ENCODE measurements at places on chromosomes 11 and 22.
A peak's percentile ranks its signal among the peaks of the same experiment; 100 is the strongest.

DNA sequence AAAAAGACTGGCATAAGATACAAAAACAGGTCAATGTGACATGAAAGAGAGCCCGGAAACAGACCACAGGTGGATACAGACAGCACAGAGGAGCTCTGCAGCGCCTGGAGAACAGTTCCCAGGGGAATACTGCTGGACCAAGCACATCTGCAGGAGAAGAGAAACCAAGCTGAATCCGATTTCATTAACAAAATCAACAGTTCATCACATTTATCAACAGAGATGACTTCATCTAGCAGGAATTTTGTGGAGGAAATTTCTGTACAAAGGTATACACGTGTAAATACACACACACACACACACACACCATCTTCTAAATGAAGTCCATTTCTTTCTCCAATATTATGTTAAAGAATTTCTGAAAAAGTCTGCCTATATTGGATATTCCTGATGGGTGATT is 17.1 kb downstream of the YPEL1 start:
- DNase-seq: no peak

- DNase-seq: no peak
Observed at GRCh38 chr22:22908941-22909604, 21.5 kb downstream of the IGLL5 start.

DNA sequence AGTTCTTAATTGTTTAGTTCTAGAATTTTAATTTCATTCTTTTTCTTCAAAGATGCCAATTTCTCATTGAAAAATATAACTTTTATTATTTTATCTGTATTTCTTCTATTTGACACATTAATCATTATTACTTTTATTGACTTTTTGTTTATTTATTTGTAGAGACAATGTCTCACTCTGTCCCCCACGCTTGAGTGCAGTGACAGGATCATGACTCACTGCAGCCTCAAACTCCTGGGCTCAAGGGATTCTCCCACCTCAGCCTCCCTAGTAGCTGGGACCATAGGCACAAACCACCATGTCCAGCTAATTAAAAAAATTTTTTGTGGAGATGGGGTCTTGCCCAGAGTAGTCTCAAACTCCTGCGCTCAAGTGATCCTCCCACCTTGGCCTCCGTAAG is 30.3 kb upstream of the FBLN1 start:
- DNase-seq: no peak

DNA sequence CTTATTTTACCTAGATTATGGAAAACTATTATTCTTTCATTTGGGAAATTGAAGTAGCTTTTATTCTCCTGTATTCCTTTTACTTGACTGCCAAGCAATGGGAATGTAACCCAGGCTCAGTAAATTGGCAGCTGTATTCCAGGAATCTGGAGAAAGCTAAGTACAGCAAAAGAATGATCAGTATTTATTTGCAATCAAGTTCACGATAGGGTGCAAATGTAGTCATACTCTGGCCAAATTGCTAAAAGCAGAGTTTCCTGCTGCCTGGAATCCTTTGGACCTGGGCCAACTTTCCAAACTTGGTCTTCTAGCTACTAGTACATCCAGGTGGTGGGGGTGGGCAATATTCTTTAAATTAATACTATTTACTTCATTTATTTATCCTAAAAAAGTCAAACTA is 286.0 kb upstream of the CTSC start:
- no peak for DNase-seq

DNA sequence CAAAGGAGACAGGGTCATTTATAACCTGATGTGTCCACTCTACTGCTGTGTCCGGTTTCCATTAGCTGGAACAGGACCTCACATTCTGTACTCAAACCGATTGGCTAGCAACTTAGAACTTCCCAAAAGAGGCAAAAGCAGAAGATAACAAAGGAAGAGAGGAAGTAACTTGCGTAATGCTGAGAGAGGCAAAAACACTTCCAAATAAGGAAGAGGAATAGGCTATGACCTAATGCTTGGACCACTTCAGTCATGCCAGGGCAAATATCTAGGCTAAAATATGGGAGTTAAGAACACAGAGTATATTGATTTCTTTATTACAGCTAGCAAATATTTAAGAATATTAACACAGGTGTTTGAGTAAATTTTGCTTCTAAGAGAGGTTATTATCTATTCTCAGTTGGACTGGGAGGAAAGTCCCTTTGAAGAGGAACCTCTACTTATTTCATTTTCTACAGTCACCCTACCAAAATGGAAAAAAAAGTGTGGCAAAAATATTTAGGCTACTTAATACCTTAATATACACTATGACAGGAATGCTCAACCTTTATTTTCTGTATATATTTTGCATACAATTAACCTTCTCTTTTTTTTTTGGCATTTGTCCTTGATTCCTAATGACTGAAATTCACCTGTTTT is 499.8 kb upstream of the CHORDC1 start:
- no peak for DNase-seq

DNA sequence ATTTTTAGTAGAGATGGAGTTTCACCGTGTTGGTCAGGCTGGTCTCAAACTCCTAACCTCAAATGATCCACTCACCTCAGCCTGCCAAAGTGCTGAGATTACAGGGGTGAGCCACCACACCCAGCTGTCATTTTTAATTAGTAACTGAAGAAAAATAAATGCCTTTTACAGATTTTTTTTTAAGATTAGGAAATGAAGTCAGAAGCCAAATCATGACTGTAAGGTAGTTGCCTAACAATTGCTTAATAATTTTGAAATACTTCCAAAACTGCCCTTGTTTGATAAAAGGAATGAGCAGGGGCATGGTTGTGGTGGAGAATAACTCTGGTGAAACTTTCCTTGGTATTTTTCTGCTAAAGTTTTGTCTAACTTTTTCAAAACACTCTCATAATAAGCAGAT is 98.9 kb upstream of the SLC5A12 start:
- DNase-seq: no peak

GRCh38 chr11:102780491-102780918 is at the start of gene MMP10:
Gene MMP10 (minus strand): TSS chr11:102780628. CDS start chr11:102780591, 37 bp downstream.
- DNase-seq: no peak

DNA sequence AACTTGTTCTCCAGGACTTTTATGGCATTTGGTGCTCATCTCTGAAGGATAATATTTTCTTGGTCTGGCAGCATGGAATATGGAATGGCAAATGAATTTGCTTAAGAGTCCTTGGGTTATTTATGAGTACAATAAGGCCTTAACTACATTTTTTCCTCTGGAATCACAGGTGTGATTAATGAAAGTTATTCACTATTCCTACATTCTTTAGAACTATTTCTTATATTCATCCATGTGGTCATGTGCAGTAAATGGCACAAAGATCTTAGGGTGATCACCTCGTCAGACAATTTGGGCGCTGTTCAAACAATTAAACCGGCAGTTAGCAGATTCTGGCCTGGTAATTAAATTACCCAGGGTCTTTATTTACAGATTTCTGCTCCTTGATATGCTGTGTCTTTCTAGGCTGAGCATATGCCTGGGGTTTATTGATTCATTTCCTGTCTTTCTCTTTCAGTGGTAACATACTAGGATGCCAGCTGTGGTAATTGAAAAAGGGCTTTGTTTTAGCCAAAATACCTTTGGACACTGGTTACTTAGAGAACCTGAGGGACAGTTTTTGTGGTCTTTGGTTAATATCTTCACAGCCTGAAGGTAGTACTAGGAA is 31.6 kb downstream of the SIK2 start:
- DNase-seq: no peak

DNA sequence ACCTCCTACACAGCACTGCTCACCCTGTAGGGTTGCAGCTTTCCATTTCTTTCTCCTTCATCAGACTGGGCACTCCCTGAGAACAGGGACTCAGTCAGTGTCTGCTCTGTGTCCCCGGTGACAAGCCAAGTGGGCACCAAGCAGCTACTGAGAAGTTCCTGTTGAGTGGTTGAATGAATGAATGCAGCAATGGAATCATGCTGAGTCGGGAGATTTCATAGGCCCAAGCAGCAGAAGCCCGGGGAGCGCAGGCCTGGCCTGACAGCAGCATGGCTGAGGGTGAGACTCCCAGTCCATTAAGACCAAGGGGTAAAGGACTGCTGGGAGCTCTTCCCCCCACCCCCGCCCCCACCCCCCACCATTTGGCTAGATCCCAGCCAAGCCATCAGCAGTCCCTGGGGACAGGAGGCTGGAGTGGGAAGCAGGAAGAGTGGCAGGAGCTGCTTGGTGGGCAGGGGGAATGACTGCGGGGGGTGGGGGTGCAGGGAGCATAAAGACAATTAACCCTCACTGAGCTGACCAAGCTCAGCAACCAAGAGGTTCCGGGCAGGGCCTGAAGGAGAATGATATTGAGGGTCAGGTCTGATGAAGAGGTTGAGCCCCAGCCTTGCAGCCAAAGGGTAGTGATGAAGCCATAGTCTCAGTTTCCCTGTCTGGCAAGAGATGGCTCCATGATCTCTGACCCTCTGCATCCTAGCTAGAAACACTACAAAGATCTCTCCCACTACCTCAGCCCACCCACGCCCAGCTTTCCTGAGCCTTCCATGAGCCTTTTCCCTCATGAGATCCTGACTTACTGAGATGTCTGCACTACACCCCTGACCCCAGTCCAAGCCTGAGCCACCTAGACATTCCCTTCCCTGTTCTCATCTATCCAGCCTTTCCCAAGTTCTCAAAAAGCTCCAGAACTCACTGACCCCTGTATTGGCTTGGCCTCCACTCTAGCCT is 2.8 kb downstream of the PDE2A start:
- no peak for DNase-seq

DNA sequence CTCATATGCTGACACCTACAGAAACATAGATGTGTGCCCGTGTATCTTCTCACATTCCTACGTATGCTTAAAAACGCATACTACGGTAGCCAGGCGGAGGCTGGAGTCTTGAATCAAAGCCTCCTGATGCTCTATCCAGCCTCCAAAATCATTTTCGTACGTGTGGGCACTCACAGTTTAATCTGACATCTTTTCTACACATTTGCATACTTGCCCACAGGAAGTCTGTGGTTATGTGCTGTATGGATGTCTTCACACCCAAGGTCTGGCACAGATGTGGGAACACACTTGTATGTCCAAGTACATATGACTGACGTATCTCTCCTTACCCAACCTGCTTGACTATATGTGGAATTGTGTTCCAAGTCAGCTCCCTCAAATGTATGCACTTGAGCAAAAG is 561.8 kb upstream of the CADM1 start:
- DNase-seq: no peak

DNA sequence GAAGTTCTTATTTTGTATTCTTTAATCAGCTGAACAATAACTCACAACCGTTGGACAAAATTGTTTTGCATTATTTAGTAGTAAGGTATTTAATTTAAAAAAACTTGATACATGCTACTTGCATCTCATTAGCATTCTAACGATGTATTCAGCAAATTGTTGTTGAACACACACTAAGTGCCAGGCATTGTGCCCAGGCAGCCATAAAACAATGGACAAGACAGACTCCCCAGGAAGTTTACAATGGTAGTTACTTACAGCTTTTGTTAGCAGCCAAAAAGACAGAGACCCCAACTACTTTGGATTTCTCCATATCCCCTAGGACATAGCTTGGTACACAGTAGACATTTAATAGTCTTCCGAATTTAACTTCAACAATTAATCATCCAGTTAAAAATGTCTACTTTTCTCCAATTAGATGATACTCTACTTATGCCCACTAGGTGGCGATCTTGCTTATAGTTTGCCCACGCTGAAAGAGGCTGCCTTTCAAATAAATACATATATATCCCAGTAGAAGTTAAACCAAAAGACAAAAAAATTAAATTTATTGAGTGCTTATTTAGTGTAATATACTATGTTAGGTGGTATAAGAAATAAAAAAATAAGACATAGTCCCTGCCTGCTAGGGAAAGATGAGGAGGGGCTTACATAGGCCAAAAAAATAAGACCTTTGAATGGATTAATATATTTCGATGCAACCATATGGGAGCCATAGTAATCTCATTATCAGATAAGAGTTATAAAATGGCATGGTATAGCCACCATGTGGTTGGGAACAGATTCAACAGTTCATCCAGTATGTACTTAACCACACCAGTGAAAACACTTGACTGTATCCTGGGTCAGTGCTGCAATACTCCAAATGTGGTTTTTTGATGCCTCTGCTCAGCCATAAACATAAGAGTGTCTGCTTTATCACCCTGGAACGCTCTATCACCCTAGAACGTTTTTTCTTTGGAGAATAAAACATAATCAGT is 2.0 kb upstream of the FJX1 start:
- DNase-seq: no peak

GRCh38 chr11:44885065-44885810 is 65.4 kb downstream of the TP53I11 start:
- DNase-seq: no peak

- no peak for DNase-seq
Observed at GRCh38 chr11:60985501-60985900, 14.0 kb downstream of the CD6 start.

DNA sequence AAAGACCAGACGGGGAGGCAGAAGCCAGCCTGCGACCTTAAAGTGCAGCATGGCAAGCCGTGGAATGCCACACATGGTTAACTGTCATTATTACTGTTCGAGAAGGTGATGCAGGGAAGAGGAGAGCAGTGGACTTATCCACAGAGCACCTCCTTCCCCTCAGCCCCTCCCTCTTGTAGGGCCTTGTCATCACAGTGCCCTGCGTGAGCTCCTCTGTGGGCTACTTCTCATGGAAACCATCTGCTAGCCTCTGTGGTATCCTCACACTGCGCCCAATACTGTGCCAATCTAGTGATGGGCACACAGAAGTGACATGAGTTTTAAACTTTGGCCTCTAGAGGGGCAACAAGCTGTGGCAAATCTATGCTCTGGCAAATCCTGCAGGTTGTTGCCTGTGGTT is 18.2 kb upstream of the CCDC134 start:
- DNase-seq: no peak

DNA sequence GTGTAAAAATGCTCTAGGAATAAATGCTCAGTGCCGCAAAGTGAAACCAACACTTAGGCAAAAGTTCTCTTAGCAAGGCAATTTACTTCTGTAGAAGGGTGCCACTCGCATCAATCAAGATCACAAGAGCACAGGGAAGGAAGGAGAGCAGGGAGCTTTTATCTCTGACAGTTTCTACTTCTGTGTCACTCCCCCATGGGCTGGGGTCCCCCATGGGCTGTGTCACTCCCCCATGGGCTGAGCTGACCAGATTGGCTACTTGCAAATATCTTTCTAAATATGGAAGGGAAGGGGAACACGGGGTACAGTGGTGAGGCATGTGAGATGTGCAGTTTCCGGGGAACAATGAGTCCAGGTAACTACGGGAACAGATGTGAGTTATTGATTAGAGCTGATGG is 397 bp downstream of the OR52N2 start:
- DNase-seq: no peak

GRCh38 chr22:31676700-31677099 is 14.7 kb upstream of the PISD start:
- DNase-seq: peak; percentile 82

DNA sequence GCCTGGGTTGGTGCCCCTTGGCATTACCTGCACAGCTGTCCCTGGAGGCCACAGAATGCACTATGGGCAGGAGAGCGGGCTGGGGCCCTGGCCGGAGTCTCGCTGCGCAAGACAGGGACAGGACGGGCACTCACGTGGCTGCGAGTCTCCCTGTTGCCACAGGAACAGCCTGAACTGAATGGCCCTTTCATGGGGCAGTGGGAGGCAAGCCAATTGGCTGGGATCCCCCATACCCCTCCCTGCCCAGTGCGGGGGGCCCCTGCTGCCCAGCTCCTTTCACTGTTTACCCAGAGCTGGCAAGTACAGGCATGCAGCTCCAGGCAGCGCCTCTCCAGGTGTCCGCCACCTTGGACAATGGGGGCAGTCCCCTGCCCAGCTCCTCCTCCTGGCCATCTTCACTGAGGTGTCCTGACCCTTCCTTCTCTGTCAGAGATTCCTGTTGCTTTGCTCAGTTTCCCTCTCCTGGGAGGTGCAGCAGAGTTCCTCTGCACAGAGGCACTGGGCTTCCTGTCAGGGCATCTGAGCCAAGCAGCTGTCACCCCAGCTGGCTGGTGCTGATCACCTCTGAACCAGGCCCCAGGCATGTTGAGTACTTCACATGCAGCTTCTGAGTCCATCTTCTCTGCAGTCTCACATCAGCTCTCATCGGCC is 5.2 kb downstream of the USP2 start:
- no peak for DNase-seq

Measured in activated T-helper 1 cell treated with anti-CD3 and anti-CD28 coated beads, Interleukin-2, amount 50 U/mL, for 16 hours (primary cell).